CD4-positive, alpha-beta memory T cell (primary cell): ENCODE measurements at places on chromosomes 6 and 20.

- DNase-seq = no peak
These were observed 4.5 kb upstream of the CNBD2 start for GRCh38 chr20:35963878-35964277.

GRCh38 chr6:112997421-112998085, 650.4 kb downstream of the RFPL4B start:
- DNase-seq = no peak

DNA sequence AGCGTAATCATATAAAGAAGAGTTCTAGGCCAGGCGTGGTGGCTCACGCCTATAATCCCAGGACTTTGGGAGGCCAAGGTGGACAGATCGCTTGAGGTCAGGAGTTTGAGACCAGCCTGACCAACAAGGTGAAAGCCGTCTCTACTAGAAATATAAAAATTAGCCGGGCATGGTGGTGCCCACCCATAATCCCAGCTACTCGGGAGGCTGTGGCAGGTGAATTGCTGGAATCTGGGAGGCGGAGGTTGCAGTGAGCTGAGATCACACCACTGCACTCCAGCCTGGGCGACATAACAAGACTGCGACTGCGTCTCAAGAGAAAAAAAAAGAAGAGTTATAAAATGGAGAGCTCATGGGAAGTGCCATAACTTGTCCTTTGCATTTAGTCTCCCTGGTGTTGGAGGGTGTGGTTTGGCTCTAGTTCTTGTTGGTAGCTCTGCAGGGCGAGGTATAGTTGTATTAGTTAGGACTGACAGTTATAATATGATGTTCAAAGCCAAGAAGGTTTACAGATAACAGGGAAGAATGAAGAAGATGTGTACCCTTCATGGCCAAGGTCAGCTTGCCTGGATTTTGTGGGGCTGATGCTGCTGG, 54.8 kb downstream of the UTRN start:
- DNase-seq = no peak

- no peak for DNase-seq
These were observed 191.2 kb upstream of the PDE10A start for GRCh38 chr6:165854061-165854862.

DNA sequence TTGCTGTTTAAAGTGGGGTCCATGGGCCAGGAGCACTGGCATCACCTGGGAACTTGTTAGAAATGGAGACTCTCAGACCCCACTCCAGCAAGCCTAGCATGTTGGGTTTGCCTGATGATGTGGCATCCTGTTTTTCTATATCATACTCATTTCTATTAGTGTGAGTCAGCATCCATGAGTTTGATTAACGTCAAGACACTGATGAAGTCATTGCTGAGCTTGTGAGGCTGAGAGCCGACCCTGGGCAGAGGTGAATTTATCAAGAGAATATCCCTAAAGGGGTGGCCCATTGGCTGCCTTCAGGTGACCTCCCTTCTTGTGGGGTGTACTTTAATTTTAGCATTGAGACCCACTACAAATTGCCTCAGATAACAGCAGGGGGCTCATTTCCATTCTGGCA, 43.4 kb upstream of the RNF144B start:
- DNase-seq = no peak

DNA sequence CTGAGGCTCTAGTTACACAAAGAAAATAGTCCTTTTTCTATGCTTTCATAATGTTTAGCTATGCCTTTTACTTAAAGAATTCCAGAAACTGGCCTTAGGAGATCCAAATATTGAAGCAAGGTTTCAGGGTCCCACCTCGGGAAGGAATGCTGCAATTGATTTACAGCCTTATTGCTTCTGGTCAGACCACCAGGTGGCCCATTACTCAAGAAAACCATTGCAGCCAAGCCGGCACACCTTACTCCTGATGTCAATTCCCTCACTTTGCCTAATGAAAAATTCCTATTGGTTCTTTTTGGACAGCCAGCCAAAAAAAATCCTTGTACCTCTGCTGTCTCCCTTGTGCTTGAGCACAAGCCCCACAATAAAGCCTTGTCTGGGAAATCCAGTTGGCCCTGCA, 173.9 kb downstream of the LMBRD1 start:
- no peak for DNase-seq

- no peak for DNase-seq
These were observed 9.7 kb downstream of the MSH5 start for GRCh38 chr6:31749301-31750036.

DNA sequence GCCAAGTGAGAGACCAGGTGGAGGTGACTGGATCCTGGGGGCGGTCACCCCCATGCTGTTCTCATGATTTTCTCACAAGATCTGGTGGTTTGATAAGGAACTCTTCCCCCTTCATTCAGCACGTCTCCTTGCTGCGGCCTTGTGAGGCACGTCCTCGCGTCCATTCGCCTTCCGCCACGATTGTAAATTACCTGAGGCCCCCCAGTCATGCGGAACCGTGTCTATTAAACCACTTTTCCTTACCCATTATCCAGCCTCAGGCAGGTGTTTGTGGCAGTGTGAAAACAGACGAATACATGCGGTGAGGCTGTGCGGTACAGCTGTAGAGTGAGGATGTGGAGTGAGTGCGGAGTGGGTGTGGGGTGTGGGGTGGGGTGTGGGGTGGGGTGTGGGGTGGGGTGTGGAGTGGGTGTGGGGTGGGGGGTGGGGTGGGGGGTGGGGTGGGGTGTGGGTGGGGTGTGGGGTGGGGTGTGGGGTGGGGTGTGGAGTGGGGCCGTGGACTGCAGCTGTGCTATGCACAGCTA, 12.1 kb upstream of the NTSR1 start:
- no peak for DNase-seq

DNA sequence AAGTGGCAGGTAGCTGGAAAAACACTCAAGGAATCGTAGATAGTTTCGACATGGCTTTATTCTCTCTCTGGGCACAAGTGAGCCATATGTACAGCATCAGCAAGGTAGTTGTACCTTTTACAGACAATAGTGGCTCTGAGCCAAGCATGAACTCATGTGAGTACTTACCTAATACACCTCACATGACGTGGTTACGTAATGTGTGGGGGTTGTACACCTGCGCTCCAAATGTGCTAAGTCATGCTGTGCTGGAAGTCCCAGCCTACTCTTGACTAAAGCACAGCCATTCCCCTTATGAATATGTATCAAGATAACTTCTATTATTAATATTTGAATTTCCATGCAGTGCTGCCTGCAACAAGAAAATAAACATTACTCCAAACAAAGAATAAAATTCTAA, 78.8 kb upstream of the HMGN3 start:
- DNase-seq = no peak

DNA sequence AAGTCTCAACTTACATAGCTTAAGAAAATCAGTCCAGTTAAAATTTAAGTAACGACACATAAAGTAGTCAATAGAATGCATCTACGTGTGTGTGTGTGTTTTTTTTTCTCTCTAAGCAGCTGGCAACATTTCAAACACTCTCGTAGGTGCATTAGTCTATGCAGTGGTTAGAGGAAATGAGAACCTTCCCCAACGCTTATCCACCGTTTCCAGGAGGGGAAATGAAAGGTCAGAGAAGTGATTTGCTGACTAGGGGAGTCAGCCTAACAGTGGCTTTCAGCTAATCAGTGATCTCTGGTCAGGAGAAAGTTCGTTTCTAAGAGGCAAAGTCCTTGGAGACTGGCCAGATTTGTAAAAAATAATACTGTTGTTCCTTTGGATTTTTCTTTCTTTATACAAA, 806.6 kb downstream of the C6orf118 start:
- no peak for DNase-seq

DNA sequence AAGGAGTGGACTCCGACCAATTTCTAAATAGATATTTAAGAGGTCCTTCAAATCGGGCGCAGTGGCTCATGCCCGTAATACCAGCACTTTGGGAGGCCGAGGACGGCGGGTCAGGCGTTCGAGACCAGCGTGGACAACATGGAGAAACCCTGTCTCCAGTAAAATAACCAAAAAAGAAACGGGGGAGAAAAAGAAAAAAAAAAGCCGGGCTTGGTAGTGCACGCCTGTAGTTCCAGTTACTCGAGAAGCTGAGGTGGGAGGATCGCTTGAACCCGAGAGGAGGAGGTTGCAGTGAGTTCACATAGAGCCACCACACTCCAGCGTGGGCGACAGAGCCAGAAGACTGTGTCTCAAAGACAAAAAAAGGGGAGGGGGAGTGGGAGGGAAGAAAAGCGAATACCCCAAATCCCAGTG, 53.3 kb upstream of the HFE start:
- DNase-seq = no peak

- DNase-seq = no peak
These were observed 50.8 kb downstream of the CNR1 start for GRCh38 chr6:88115307-88115706.

- DNase-seq = no peak
These were observed 138.0 kb downstream of the TBC1D7 start for GRCh38 chr6:13190376-13190775.

GRCh38 chr6:158149641-158150040, 18.4 kb downstream of the SERAC1 start:
- DNase-seq = no peak

GRCh38 chr6:116265041-116265829, 11.4 kb upstream of the TSPYL4 start:
- no peak for DNase-seq

DNA sequence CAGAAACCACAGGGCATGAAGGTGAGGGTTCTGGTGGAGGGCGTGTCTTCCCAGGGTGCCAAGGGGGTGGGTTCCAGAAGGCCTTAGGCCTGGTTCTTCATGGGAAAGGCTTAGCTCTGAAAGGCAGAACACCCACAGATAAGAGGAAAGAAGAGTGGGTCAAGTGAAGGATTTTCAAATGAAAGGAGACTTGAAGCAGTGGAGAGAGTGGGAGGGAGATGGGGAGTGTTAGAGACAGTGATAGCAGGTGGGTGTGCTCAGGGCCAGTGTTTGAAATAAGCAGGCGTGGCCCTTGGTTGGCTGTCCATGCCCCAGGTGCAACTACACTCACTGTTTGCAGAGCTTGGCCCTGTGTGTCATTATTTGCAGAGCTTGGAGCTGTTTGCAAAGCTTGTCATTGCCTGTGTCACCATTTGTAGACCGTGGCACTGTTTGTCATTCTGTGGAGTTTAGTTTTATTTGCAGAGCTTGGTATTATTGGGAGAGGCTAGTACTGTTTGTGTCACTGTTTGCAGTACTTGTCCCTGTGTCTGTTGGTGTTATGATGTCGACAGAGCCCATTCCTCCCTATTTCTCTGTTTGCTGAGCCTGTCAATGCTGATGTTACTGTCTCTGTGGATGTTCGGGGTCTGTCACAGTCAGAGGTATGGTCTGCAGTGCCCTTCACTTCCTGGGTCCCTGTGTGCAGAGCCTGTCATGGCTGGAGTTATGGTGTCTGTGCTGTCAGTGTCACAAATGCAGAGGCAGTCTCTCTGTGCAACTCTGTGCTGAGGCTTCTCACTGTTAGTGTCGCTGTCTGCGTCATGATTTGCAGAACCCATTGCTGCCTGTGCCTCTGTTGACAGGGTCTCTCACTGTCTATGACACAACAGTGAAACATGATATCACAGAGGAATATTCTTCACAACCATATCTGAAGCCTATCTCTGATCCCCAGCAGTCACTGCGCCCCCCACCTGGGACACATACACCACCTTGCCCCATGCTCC, 127.7 kb upstream of the LRFN2 start:
- no peak for DNase-seq

GRCh38 chr6:168905451-168906090, 348.1 kb downstream of the THBS2 start:
- no peak for DNase-seq

DNA sequence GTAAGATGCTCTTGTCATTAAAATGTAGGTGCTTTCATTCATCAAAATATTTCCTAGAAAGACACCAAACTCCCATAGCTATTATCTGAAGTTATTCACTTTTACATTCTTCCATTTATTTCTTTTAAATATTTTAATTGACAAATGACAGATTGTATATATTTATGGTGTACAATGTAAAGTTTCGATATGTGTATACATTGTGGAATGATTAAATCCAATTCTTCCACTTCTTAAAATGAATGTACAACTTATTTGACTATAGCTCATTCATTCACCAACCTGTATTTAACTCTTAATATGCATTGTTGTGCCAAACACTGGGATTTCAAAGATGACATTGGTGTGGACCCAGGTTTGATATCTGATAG, 41.0 kb downstream of the CCN2 start:
- no peak for DNase-seq

DNA sequence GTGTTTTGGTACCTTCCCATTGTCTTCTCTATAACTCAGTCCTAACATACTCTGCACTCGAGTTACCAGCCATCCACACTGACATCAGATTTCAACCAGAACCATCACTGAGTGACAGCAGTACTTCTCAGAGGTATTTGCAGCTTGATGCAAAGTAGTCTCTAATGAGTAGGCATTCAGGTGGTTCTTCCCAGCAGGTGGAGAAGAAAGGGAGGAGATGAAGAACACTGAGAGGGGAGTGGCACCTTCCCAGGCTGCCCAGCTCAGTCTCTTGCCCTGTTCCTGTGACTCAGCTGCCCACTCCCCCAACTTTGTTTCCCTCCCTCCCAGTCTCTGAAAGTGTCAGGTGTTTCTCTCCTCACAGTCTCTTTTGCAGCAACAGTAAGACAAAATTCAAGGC, 38.7 kb upstream of the SMIM28 start:
- no peak for DNase-seq

DNA sequence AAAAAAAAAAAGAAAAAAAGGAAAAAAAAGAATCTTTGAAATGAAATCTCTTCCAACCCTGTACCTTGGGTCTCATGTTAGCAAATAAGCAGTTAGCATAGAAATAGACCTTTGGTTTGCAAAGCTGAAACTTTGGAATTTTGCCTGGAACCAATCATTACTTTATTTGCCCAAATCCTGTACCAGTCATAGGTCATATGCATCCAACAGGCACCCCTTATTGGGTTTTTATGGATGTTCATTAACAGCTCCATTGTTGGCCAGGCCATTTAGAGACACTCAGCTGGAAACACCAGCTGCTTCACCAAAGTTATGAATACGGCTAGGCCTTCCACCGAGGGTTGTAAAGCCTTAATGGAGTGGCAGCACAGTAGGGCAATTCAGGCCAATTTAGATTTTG, 53.0 kb downstream of the ALDH8A1 start:
- DNase-seq = no peak

DNA sequence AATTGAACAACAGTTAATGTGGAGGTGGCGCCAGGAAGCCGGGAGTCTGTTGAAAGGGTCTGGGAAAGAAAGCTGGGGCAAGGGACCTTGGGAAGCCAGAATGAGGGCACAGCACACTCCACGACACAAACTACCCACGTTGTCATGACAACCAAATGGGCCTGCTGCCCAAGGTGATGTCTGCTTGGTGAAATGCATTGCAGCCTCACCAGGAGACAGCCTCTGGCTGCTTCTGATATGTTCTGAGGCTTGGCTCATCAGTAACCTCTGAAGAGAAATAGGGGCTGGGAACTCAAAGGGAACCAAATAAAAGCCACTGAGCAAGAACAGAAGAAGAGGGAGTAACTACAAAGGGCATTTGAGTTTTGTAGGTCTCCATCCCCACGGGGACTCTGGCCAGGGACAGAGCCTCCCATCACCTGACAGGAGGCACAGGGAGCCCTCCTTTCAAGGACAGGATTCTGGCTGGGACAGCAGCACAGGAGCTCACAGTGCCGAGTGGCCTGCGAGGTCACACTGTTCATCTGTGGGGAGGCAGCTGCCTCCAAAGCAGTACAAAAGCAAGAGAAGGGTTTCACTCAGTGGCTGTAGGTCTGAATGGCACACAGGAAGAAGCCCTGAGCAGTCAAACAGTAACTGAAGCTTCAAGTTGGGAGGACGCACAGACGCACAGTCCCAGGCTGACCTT, 44.6 kb upstream of the KCNK16 start:
- DNase-seq = no peak

- no peak for DNase-seq
These were observed 13.7 kb downstream of the SOD2 start for GRCh38 chr6:159679091-159680077.
